ENCODE measurements at places on chromosomes 11 and 22.

DNA sequence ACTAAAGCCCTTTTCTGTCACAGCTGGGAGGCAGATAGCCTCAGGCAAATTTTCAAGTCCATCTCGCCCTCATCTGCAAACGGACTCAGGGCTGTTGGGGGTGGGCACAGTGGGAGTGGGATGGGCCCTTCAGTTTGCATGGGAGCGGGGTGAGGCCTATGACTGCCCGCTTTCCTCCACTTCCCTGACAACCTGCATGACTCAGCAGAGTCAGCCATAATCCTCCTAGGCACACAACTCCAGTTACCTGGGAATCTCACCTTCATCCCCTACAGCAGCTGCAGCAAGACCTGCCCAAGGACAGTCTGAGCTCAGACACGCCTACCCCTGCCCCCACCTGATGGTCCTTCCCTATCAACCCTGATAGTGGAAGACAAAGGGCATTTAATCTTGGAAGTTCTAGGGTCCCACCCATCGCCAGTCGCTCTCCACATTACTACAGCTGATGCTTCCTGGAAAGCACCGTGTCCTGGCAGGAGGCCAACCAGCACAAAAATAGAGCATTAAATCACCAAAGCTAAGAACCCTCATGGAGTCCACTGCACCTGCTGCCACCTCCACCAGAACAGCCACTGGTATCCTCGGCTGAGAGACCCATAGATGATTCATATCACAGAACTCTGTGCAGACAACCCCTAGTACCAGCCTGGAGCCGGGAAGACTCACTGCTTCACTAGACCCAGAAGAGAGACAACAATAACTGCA, 319.3 kb downstream of the DCDC1 start:
- peak; percentile 40 for DNase-seq

- no peak for DNase-seq
Observed at GRCh38 chr11:46513934-46514342, 79.9 kb downstream of the AMBRA1 start.

DNA sequence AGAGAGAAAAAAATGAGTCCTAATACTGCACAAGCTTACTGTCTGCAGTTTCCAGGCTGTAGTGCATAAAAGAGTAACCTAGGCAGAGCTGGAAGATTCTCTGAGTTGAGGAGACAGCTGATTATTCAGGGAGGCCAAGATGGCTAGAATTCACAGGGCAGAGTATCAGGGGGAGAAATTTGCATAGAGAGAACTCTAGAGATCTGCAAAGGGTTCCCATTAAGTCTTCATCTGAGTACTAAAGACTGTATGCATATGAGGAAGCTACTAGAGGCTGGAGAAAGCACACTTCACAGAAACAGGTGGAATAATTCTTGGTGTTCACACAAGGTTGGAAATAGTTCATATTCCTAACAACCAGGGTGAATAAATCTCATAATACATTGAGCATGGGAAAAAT, 66.6 kb upstream of the RRAS2 start:
- DNase-seq: no peak

DNA sequence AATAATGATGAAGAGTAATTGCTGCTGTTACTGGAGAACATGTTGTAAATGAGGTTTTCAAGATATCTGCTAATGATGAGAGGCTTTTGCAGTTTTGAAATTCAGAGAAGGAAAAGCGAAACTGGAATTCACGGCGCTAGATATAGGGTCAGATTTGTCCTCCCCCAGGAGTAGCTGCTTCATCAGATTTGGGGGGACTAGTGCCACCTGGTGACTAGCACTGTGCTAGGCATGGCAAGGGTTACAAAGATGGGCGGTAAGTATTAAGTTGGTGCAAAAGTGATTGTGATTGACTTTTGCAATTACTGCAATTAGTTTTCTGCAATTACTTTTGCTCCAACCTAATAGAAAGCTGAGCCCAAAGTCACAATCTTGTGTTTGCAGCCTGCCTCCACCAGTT, 879.9 kb upstream of the TENM4 start:
- DNase-seq: no peak

DNA sequence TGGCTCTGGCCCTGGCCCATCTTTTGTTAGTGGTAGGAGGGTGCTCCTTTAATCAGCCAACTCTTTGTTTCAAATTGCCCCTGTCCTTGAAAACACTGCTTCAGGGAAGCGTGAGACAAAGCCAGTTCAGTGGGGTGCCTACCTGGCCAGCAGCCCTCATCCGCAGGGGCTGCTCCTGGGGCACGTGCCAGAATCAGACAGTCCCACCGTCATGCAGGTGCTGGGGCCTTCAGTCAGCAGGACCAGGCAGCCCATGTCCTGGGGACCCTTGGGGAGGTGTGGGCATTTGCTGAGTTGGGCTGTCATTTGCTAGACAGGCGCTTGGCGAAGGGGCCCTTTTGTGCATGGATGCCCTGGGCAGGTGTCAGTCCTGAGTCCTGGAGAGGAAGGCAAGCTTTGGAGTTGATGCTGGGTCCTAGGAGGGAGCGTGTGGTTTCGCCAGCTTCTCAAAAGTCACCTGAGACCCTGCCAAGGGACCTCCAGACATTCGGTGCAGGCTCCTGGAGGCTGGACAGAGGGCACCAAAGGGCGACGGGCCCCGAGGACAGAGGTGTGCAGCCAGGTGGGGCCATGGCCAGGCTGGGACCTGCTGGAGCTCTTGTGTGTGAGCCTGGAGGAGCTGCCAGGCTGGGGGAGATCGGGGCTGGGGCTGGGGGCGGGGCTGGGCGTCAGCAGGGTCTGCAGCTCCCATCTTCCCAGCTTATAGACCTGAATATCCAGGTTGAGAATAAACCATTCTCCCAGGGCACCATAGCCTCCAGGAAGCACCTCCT, 15.0 kb upstream of the RTN4R start:
- no peak for DNase-seq
